ENCODE measurements at places on chromosomes 4 and X.

DNA sequence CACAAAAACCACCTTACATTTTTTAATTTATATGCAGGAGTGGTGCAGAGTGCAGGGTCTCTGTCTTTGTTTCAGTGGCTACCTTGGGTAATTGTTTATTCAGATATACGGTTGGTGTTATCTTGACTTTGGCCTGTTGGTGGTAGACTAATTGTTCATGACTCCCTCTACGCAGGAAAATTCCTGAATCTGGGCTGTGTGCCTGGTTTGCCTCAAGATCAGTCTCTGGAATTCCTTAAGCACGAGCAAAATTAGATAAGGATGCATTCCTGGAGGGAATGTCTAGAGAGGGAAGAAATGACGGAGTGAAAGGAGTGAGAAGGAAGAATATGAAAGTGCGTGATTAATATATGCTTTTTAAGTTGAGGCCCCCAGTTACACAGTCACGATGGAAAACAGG lies 576.9 kb upstream of the PCDH10 start:
- no peak for DNase-seq

- DNase-seq, result no peak
Measured at GRCh38 chrX:112819008-112819640, 21.5 kb downstream of the AMOT start.

GRCh38 chr4:93437991-93438390 lies 390.6 kb upstream of the ATOH1 start:
- no peak for DNase-seq

DNA sequence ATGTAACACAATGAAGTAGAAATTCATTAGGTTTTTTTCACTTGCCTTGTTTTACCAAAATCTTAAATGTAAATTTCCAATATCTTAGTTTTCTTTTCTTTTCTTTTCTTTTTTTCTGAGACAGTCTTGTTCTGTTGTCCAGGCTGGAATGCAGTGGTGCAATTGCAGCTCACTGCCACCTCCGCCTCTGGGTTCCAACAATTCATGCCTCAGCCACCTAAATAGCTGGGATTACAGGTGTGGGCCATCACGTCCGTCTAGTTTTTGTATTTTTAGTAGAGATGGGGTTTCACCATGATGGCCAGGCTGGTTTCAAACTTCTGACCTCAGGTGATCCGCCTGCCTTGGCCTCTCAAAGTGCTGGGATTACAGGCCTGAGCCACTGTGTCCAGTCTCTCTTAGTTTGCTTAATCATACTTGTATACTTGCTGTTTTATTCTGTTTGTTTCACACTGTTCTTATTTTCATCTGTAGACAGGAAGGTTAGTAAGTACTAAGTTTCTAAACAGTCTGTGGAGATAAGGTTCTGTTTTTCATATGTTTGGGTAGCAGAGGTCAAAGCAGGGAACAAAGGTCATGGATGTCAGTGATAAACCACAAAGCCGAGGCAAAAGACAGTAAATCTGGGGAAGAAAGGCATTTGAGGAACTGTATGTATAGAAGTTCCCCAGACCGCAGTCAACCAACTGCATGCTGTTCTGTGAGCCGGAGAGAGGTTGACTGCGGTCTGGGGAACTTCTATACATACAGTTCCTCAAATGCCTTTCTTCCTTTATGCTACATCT lies 129.1 kb downstream of the CBR4 start:
- DNase-seq, result no peak

DNA sequence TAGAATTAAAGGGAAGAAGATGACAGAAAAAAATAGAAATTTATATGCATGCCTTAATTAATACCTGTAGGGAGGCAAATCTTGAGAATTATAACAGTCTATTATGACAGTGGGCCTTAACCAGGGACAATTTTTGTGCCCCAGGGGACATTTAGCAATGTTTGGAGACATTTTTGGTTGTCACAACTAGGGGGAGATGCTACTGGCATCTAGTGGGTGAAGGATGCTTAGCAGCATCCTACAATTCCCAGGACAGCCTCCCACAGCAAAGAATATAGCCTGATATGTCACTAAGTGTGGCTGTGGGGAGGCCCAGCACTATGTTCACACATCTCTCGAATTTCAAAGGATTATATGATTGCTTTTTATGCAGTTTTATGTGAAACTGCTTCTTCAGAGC lies 10.5 kb downstream of the GPR82 start:
- DNase-seq, result no peak

DNA sequence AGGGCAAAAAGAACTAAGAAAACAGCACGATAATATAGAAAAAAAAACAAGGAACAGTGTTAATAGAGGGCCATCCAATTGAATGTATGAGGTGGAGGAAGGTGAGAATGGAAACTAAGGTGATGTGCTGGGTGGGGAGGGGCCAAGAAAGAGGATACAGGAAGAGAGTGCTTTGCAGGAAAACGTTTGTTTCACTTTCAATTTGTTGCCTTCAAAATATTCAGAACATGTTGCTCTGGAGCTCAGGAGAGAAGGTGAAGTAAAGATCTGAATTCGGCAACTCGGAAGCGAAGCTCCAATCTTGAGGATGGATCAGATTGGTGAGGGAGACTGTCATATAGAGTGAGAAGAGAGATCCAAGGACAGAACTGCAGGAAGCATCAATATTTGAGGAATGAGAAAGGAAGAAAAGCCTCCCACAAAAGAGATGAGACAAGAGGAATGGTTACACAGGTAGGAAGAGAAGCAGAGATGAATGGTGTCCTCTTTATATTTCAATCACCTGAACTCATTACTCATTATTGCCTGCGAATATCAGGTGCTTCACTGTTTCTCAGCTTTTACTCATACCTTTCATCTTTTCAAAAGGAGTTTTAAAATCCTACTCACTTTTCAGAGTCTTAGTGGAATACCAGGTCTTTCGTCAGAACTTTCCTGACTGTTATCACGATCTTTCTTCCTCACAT lies 14.7 kb upstream of the SEC24D start:
- DNase-seq, result no peak

- DNase-seq, result no peak
Measured at GRCh38 chrX:31057291-31057690, 14.6 kb downstream of the FTHL17 start.

DNA sequence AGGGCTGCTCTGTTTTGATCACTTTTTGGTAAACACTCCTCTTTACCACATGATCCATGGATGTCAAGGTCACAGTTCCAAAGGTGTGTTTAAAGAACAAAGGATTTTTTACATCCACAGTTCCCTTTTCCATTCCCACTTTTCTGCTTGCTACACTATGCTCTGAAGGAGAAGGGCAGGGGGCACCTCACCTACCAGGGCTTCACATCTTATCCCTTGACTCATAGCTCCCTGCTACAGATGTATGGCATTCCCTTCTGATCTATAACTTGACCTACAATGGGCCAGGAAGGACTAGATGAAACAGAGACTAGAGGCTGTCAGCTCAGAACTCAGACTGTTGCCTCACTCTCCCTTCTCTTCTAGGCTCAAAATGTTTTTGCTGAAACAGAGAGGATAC lies 233.1 kb upstream of the RPS6KA3 start:
- no peak for DNase-seq

- no peak for DNase-seq
Measured at GRCh38 chr4:57270346-57270745, 160.2 kb upstream of the IGFBP7 start.

DNA sequence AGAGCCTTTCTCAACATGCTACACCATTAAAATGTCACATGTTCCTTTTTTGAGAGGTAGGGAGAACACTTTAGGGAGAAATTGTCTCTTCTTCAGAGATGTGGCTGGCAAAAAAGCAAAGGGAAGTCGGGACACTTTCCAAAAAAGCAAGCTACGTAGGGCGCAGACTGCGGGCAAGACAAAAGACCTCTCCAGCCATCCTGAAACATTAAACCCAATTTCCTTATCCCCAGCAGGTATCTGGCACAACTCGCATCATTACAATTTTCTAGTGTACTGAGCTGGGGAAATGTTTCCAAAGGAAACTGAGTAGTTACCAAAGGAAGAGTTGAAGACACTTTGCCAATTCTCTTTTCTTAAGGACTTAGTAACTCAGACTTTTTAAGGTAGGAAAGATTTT lies 116.0 kb downstream of the PACRGL start:
- DNase-seq, result no peak

DNA sequence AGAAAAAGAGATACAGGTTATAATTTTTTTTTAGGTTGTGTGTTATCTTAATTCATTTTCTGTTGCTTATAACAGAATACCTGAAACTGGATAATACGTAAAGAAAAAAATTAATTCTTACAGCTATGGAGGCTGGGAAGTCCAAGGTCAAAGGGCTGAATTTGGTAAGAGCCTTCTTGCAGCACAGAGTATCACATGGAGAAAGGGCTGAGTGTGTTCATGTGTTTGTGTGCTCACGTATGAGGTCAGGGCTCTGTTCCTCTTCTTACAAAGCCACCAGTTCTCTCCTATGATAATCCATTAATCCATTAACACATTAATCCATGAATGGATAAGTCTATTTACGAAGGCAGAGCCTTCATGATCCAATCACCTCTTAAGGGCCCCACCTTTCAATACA lies 8.6 kb upstream of the RAB28 start:
- no peak for DNase-seq

GRCh38 chr4:72006586-72006985 lies 25.2 kb upstream of the NPFFR2 start:
- no peak for DNase-seq

DNA sequence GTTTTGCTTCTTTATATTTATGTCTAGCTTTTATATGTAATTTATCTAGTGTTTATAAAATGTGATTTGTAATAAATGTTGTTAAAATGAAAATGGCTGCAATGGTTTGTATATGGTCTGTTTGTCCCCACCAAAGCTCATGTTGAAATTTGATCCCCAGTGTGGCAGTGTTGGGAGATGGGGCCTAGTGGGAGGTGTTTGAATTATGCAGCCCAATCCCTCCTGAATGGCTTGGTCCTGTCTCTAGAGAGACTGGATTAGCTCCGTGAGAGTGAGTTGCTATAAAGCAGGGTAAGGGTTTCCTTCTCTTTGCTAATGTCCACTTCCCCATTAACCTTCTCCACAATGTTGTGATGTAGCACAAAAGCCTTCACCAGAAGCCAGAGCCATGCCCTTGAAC lies 30.0 kb upstream of the JADE3 start:
- DNase-seq, result no peak

GRCh38 chr4:35201403-35201802 lies 1042.9 kb downstream of the ARAP2 start:
- DNase-seq, result no peak

DNA sequence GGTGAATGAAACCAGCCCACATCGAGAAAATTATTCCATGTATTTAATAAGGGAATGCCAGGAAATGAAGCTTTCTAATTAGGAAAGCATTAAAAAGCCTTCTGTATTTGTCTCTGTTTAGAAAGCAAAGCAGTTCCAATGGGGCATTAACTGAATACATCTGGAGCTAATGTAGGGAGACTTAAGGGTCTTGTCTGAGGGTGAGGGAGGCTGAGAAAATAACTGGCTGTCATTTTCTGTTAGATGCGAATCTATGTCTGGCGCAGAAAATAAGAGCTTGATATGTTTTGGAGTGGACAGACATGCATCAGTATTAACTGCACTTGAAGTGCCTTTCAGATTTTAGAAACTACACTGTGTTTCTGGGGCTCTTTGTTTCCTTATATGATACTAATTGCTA lies 111.3 kb downstream of the KLHL8 start:
- DNase-seq, result no peak

- no peak for DNase-seq
Measured at GRCh38 chr4:75344915-75345314, 169.3 kb downstream of the RCHY1 start.

GRCh38 chrX:78527263-78527662 lies 131.9 kb downstream of the RTL3 start:
- DNase-seq, result no peak

DNA sequence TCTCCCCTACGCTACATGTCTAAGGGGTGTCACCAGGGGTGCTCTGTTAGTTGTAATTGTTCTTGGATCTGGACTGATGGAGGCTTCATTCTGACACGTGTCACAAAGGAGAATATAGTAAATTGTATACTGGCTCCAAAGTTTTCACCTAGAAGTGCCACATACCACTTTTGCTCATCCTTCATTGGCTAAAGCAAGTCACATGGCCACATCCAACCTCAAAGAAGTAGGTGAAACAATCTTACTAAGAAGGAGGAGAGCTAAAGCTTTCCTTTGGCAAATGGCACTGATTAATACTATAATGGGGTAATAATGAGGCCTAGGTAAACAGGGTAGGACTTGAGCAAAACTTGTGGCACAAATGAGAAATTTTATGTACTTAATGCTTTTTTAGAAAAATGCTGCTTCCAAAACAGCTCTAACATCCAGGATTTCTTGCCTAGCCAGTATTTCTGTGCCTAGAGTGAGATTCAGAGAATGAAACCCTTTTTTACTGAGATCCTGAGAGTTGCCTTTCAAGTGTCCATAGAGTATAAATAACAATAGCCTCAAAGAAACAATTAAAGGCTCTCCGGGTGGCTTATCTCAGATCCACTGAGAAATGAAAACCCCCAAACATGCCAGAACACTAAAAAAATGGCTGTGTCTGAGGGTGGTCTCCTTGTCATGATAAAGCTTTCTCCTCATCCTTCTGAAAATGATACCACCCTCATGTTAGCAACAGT lies 34.7 kb downstream of the NHS start:
- DNase-seq, result no peak

DNA sequence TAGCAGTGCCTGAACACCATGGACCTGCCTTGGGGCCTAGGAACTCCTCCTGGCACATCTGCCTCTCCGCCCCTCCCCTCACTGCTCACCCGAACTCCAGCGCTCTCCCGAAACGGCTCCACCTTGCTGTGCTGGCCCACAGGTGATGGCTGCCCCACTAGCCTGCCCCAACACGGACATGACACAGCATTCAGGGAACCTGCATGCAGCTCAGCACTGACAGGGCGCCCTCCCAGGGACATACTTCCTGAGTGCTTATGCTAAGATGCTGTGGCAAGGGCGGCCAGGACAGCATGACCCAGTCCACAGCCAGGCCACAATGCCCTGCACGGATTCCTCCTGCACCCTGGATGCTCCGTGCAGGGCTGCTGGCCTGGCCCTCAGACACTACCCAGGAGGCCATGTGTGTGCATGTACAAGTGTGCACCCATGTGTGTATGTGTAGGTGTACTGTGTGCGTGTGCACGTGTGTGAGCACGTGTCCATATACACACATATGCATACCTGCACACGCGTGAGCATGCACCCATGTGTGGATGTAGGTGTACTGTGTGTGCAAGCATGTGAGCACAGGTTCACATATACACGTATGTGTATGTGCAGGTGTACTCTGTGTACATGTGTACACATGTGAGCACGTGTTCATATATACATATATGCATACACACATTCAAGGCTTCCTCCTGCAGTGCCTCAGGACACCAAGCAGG lies 6.0 kb downstream of the TMEM271 start:
- DNase-seq, result no peak

GRCh38 chrX:100479329-100479728 lies 69.3 kb upstream of the PCDH19 start:
- DNase-seq, result no peak

GRCh38 chr4:102694791-102695190 lies 66.0 kb downstream of the MANBA start:
- DNase-seq, result no peak

DNA sequence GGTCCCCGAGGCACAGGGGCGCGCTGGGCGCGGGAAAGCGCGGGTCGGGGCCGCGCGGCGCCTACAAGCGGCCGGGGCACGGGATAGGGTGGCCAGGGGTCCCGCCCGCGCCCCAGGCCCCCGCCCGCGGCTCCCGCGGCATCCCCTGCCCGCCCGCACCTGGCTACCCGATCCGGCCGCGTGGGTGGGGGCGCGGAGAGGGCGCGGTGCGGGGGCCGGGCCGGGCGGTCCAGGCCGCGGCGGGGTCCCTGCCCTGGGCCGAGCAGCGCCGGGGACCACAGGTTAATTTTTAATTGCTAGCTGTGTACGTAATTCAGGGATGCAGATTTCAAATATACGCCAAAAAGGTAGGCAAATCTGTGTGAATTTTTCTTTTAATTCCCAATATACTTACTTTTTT lies 44.3 kb upstream of the FAM47C start:
- no peak for DNase-seq

GRCh38 chr4:148226341-148226740 lies 215.9 kb downstream of the NR3C2 start:
- no peak for DNase-seq
